ENCODE measurements at places on chromosomes 2 and 18.

DNA sequence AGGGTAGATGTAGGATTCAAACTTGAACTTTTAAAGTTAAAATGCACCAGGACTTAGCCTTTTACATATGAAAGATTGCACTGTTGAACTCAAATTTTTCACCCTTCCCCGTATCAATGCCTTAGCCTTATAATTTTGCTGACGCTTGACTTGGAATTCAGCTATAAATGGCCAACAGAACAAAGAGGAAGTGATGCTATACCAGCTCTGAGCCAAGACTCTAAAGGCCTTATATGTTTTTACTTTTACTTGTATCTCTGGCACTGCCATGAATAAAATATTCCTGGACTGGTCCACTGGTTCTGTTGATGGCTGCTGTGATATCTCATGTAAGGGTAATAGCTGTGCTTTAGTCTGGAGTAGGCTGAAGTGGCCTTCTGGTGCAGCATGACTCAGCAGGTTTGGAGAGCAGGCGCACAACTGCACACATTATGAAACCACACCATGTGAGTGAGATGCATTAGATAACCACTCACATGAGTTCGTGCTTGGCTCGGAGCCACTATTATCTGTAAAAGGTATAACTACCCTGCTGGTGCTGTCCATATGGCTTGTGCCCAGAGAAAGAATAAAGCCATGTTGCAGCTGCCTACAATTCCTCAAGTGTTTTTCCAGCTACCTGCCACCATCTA lies 8.4 kb upstream of the IER3IP1 start:
- peak; percentile 16 for DNase-seq

- no peak for DNase-seq
Observed at GRCh38 chr2:212098966-212099365, 439.6 kb downstream of the ERBB4 start.

GRCh38 chr2:206968134-206969086 lies 29.1 kb downstream of the CPO start:
- no peak for DNase-seq

- DNase-seq, result no peak
Observed at GRCh38 chr2:39881948-39882347, 102.9 kb upstream of the THUMPD2 start.

GRCh38 chr2:221708902-221709301 lies 136.8 kb upstream of the EPHA4 start:
- no peak for DNase-seq

DNA sequence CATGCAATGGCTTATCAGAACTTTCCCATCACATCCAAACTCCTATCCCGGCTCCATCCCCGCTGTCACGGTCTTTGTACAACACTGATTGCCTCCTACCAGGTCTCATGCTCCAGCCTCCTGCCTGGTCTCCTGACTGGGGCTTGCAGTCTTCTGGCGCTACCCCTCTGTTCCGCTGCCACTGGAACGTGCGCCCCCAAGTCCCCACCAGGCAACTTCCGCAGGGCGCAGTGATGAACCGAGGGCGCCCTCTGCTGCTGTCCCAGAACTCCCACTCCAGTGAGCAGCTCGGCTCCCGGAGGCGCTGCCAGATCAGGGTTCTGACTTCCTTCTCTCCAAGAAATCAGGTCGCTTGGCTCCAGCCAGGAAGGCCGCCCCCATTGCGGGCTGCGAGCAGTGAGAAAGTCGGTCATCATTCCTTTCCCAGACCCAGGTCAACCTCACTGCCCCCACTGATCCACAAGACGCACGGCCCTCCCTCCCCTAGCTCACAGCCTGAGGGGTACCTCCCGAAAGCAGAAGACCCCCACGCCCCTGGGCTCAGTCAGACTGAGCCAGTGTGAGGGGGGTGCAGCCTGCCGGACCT lies 43.9 kb upstream of the RAB11FIP5 start:
- DNase-seq, result peak; percentile 26

DNA sequence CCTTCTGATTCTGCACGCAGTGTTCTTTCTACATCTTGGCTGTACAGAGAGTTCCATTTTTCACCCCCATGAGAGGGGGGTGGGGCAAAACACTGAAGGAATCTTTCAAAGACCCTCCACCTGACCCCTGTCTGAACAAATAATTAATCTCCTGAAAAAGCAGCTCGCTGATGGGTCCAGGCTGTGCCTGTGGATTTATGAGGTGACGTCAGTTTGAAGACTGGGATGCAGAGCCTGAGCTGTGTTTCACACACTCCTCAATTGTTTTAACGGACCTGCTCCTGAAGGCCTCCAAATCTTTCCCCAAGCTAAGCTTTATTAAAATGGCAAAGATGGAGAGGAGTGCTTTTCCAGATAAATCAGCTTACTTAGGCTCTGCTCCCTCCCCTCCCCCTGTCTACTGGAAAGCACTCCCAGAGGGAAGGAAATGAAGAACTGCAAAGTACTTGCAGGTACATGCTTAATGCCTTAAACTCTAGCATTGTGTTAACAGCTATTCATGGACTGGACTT lies 390.2 kb upstream of the TNP1 start:
- no peak for DNase-seq

DNA sequence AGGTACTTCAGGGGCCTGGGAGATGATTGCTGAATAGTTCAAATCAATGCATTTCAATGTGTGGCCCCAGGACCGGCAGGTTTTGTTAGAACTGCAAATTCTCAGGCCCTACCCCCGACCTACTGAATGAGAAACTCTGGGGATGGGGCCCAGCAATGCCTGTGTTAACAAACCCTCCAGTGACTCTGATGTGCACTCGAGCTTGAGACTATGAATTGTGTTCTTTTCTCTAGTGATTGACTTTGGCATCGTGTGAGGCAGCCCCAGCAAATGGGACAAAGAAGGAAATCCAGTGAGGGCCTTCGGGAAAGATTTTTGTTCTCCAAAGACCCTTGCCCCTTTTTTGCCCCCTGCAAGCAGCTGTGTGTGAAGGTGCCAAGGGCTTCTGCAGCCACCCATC lies 22.4 kb downstream of the ALK start:
- no peak for DNase-seq

DNA sequence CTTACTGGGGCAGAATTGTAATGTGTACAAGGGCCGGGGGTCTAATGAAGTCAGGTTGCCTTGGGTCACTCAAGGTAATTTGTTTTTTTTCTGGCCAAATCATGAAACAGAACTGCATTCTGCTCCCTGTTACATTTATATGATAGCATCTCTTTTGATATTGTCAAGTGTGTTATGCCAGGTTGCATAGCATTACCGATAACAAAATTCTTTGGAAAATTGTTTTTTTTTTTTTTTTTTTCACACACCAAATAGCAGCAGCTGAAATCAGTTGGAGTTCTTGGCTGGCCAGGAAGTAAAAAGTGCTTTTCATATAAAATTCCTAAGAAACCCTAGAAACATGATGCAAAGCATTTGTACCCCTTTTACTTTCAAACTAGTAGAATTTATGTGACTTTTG lies 282.6 kb upstream of the FN1 start:
- no peak for DNase-seq

- no peak for DNase-seq
Observed at GRCh38 chr18:55452123-55452611, 135.8 kb downstream of the TCF4 start.

- no peak for DNase-seq
Observed at GRCh38 chr2:168084288-168084687, 163.1 kb downstream of the STK39 start.

DNA sequence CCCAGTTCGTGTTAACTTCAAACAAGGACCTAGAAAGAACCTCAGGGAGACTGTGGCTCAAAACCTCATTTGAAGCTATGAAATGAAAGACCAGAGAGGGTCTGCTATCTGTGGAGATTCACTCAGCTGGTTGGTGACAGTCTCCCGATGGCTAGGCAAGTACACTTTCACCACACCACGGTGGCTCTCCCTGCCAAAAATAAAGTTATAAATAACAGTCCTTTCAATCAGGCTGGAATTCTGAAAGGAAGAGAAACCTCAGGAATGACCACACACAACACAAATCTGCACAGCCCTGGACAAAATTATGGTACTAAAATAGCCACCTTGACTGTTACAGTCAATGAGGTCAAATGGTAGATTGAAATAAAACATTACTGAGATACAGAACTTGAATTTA lies 160.3 kb upstream of the ACAA2 start:
- no peak for DNase-seq

- no peak for DNase-seq
Observed at GRCh38 chr2:99605036-99605435, 115.2 kb upstream of the REV1 start.

- DNase-seq, result peak; percentile 6
Observed at GRCh38 chr2:224039080-224039769, at the start of gene SERPINE2. Gene SERPINE2, minus strand, starts transcription at chr2:224039286. Its CDS starts 37,386 bp downstream, at chr2:224001900.

- DNase-seq, result no peak
Observed at GRCh38 chr18:61597316-61597715, 264.1 kb downstream of the CDH20 start.

DNA sequence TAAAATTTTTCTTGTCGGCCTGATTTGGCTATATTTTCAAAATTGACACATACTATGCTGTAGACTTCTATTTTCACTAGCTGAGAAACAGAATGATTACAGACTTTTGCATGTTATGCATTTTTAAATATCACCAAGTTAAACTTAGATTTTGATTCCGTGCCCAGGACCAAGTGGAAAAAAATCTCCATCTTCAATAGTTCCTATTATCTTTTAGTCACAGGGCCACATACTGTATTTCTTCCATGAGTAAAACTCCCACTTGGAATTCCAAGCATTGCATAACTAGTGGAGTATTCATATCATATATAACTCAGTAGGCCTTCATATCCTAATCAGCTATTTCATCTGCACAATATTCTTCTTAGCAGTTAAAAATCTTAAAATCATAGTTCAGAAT lies 470.9 kb downstream of the ARHGAP15 start:
- DNase-seq, result no peak

DNA sequence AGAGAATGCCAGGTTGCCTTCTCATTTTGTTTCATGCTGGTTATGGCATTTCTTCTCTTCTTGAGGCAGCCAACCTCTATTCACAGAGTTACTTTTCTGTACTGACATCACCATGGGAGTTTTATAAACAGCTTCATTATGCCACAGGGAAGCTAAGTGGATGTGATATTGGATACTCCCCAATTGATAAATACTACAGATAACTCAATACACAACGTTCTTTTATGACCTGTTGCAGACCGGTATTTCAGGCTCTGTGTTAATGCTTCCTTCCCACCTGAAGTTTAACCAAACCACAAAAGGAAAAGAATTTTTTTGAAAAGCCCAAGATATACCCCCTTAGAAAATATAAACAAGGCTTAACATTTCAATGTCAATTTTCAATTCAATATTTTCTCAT lies 258.3 kb upstream of the SOX11 start:
- no peak for DNase-seq

GRCh38 chr2:184137955-184138354 lies 460.4 kb upstream of the ZNF804A start:
- DNase-seq, result no peak

DNA sequence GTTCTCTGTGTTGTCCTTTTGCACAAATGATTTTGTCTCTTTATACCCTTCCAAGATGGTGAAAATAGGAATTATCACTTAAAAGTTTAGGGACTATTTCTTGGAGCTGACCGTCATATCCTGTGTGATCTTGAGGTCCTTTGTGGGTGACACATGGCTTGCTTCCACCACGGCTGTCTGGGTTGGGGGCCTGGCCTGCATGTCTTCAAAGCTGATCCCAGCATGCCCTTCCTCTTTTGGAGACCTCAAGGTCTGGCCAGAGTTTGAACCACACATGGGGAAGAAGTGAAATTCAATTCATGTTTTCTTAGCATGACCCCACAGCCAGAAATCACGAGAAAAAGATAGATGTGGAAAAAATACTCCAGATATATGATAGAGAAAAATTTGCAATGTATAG lies 14.0 kb downstream of the SFTPB start:
- no peak for DNase-seq

GRCh38 chr2:17373741-17374140 lies 144.5 kb downstream of the RAD51AP2 start:
- DNase-seq, result no peak

DNA sequence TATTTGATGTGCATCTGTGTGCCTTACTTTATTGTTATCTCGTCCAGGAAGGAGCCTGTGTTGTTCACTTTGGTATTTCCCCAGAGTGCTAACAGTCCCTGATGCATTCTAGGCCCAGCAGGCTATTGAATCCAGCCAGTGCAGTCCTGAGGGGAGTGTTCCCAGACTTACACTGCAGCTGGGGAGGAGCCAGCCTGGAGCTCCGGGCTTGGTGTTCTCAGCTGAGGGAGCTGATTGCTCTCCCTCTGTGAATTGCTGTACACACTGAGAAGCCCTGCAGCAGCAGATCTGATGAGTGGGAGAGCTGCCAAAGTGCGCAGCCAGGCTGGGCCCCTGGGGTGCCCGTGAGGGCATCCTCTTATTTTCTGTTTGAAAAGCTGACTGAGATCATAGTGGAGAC lies 159.2 kb downstream of the GALNT3 start:
- DNase-seq, result no peak

DNA sequence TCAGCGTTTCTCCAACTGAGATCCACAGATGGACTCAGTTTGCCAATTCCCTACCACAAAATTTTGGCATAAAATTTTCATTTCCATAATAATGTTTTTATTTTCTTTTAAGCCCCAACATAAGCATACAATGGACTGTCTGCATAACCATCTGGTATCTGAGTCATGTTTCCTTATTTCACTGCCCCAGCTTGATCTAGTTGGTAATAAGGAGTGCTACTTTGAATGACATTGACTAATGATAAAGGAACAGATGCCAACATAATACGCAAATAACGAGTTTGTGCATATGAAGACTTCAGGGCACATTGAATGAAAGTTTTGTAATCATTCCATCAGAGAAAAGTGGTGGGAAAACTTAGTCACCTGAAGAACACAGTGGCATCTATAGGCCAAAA lies 8.8 kb upstream of the MBD2 start:
- DNase-seq, result no peak

GRCh38 chr2:109736177-109736827 lies 57.8 kb upstream of the RGPD5 start:
- DNase-seq, result peak; percentile 6

GRCh38 chr2:122670897-122671296 lies 915.4 kb downstream of the TSN start:
- no peak for DNase-seq

- no peak for DNase-seq
Observed at GRCh38 chr2:30756971-30757370, 50.3 kb downstream of the CAPN13 start.

GRCh38 chr2:28457237-28457636 lies 38.6 kb upstream of the PLB1 start:
- DNase-seq, result no peak

- no peak for DNase-seq
Observed at GRCh38 chr2:141610564-141611175, 520.1 kb downstream of the LRP1B start.

DNA sequence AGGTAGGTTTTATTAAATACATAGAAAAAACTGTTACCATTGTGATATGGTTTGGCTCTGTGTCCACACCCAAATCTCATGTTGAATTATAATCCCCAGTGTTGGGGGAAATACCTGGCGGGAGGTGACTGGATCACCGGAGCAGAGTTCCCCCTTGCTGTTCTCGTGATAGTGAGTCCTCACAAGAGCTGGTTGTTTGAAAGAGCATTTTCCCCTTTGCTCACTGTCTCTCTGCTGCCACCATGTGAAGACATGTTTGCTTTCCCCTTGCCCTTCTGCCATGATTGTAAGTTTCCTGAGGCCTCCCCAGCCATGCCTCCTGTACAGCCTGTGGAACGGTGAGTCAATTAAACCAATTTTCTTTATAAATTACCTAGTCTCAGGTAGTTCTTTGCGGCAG lies 352.7 kb upstream of the SLC39A10 start:
- DNase-seq, result no peak

- DNase-seq, result no peak
Observed at GRCh38 chr2:144239306-144239705, 280.6 kb downstream of the ZEB2 start.
